Stimulated activated CD8-positive, alpha-beta memory T cell treated with anti-CD3 and anti-CD28 coated beads, Interleukin-4, amount 100 ng/mL, for 1 hour (primary cell): ENCODE measurements at places on chromosomes 3 and 15.

DNA sequence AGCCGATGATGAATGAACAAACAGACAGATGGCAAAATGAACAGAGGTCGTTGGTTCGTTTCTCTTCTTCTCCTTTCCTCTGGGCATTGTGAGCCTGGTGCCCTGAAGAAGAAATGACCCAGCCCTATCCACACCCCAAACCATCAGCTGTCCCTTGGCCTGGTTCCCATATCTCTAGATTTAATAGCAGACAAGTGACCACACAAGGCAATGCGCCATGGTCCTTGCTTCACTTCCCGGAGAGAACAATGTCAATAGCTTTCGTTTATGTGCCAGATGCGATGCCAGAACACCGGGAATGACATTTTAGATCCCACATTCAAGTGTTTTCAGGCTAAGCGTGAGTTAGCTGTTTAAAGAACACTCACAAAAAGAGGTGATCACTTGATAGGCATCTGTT, 17.7 kb downstream of the POC1A start:
- DNase-seq = no peak

- no peak for DNase-seq
Measured at GRCh38 chr3:105238367-105238766, 128.3 kb upstream of the ALCAM start.

- DNase-seq = no peak
Measured at GRCh38 chr3:38139191-38139590, 730 bp downstream of the MYD88 start.

DNA sequence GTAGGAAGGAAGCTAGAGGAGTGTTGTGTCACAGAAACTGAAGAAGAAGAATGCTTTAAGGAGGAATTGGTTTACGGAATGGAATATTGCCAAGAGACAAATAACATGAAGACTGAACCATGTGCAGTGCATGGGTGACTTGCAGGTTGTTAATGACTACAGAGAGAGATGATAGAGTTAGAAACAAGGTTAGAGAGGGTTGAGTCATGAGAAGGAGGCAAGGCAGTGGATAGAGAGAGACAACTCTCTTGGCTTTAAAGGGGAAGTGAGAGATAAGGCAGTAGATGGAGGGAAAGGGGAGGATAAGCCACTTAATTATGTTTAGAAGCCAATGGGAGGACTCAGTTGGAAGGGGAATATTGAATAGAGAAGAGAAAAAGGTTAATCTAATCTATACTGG, 119.3 kb upstream of the CCNL1 start:
- DNase-seq = no peak

GRCh38 chr15:28873585-28874190, 12.1 kb upstream of the APBA2 start:
- DNase-seq = no peak

GRCh38 chr3:81936817-81937216, 175.4 kb upstream of the GBE1 start:
- DNase-seq = no peak

- DNase-seq = no peak
Measured at GRCh38 chr3:67719333-67719732, 64.9 kb upstream of the SUCLG2 start.

DNA sequence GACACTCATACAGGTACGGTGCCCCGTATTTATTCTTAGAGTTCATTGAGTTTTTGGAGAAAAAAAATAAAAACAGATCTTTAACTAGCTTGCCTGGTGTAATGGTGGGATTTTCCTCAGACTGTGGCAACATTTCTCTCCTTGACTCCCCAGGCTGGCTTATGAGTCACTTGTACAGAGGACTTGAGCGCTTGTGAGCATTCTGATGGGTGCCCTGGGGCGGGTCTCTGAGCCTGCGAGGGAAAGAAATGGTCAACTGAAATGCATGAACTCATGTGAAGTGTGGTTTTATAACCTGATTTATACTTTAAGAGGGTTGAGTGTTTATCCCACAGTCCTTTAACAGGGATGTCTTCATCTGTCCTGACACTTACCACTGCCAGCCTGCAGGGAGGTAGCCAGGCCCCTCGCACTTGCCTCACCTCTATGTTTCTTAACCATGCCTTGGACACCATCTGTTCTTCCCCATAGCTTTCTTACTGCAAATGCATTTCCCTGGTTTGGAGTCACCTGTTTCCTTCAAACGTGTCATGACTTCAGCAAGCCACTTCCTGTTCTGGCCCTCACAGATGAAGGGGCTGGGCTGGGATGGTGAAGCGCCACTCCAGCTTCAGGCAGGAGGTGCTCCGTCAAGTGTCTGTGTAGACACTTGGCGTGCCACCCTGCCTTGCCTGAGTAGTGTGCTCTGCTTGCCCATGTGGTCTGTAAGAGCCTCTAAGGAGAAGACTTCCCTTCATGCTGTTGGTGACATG, 118.7 kb downstream of the PDE8A start:
- no peak for DNase-seq

- DNase-seq = no peak
Measured at GRCh38 chr15:59295261-59296001, 77.2 kb downstream of the MYO1E start.

DNA sequence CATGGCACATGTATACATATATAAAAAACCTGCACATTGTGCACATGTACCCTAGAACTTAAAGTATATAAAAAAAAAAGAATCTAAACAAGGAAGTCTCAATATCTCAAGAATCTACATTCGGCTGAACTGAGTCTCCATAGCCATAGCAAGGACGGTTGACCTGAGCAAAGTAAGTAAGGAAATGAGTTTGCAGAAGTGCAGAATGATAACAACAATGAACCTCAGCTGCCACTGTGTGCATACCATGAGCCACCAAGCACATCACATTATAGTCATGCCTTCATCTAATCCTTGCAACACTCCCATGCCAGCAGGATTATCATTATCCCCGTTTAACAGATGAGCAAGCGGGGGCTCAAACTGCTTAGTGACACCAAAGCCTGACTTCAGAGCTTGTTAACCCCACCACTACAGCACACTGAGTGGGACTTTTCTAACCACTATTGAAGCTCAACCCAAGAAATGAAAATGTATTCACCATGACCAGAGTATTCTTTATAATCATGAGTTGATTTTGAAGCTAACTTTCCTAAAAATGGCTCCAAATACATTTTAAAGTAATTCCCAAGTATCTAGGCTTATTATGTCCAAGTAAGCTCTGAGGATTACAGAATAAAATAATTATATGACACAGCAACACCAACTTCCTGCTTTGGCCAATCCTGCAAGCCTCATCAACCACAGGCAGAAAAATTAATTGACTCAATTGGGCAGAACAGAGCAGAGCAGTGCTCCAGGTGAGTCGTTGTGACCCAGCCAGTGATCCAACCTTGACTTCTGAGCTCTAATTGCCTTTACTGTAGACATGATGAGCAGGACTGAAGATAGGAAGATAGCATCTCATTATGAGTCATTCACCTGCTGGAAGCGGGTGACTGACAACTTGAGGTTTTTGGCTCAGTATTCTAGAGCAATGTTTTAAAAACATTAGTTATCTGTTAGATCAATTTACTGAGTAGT, 47.3 kb upstream of the IL12A start:
- no peak for DNase-seq

- no peak for DNase-seq
Measured at GRCh38 chr3:129485721-129486663, 42.4 kb upstream of the RHO start.

GRCh38 chr15:70753101-70753829, 10.1 kb downstream of the UACA start:
- DNase-seq = no peak

GRCh38 chr3:5190147-5190791, 2.8 kb downstream of the EDEM1 start:
- DNase-seq = no peak

DNA sequence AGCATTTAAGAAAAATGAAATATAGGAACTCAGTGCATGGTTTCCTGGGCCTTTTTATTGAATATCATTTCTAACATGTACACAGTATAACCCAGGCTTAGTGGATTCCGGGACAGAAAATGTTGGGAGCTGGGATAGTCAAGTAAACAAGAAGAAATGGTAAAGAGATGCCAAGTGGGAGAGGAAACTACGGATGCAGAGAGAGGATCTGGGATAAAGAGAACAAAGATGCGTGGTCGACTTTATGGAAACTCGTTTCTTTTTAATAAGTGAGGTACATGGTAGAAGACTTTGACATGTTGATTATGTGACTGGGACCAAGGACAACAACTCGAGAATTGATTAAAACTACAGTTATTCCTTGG, 1.2 kb upstream of the GPR176 start:
- DNase-seq = no peak

GRCh38 chr3:31610700-31611275, 78.1 kb downstream of the STT3B start:
- no peak for DNase-seq

DNA sequence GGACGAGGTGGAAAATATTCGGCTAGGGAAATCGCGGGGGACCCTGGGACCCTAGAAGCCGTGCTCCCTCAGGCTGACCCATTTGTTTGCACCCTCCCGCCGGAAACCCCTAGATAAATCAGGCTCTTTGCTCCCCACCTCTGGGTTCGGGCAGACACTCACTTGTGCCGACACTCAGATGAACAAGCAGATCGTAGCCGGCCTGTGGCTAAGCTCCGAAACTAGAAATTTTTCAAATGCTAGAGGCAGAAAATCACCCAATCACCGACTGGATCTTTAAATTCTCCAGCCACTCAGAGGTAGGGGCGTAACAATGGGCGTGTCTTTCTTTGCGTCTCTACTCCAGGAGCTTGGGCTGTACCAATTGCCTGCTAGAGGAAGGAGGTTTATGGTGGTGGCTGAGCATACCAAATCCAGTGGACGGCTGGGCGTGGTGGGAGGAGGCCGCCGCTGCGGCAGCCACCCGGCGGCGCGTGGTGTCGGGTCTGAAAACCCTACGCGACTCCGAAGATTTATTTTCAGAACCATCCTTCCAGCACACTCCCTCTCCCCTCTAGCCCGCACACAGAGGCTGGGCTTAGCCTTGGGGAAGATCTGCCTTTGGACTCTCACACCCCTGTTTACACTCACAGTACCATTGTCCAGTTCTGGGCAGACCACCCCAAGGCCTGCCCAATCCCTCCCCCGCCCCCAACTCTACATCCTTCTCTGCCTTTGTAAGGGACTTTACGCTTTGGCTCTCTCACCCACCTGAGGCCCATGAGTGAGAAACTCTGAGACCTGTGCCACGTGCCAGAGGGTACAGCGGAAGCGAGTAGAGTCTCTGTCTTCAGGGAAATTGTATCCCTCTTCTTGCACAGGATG, at the start of gene PIF1:
Gene PIF1, minus strand, starts transcription at position 217 of the 864 bp plus-strand sequence. CDS start 1,312 bp downstream, outside the sequence.
- DNase-seq = peak; percentile 71

- no peak for DNase-seq
Measured at GRCh38 chr15:96893159-96893906, 562.8 kb downstream of the NR2F2 start.

DNA sequence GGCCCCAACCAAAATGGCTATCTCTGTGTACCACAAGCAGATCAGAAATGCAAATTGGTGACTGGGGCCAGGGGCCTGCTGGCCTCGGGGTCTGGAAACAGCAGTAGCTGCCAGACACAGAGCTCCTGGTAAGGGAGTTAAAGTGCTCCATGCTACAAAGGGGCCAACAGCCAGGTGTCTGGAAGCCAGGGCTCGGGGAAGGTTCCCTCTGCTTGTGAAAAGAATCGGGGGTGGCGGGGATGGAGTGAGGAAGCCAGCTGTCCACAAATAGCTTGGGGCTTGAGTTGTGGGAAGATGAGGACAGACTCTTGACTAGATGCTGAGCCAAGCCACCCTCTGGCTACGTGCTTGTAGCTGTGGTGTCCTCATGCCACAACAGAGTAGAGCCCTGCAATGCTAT, 39.3 kb downstream of the CHRD start:
- DNase-seq = no peak

DNA sequence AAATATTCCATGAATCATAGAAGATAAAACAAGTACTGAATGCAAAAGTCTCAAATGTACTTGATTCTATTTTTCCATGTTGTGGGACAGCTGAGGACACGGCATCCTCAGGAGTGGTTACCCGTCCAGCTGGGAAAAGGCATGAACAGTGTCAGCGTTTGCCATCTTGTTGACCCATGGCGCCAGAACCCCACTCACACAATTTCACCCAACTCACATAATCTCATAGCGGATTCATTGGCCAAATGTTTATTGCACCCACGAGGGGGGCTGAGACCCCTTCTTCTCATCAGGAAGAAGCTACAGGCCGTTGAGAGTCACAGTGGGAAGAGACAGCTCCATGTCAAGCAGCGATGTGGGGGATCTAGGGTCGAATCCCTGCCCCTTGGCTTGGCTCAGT, 72.9 kb downstream of the OCA2 start:
- DNase-seq = no peak

GRCh38 chr15:26615927-26616302, 157.0 kb downstream of the GABRB3 start:
- no peak for DNase-seq

- DNase-seq = no peak
Measured at GRCh38 chr15:85828874-85829273, 34.1 kb upstream of the KLHL25 start.

DNA sequence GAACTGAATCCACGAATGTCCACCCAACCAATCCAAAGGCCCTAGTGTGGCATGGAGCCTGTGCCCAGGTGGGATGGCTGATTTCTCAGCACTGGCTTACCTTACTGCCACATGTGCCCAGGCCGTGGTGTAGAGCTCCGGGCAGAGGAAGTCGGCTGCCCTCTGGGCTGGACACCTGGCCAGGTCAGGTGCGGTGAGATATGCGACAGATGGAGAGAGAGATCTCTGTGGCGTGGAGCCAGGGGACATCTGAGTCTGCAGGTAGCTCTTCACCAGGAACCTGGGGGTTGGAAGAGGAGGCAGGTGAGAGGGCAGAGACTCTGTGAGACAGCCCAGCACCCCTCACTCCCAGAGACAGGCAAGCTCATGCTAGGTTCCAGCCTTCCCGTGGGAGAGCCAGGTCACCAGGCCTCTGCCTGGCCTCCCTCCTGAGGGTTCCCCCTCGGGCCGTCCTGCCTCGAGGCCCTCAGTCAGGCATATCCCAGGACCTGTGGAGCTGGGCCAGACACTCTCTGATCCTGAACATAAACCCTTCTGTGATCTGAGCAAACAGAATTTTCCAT, 12.6 kb downstream of the ACOX2 start:
- no peak for DNase-seq

DNA sequence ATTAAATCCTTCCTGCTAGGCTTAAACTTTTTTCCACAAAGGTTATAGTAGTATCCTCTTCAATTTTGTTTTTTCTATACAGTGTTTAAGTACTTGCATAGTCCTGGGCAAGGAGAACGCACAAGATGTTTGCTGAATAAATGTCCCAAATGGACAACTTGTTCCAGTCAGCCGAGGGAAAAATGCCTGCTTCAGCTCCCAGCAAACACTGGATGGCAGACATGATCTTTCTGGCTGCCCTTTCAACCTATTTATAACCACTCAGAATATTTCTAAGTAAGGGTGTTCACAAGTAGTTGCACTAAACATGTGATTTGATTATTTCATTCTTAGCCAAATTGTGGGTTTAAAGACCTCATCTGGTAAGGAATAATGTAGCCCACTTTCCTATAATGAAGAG, 29.8 kb downstream of the GNB4 start:
- no peak for DNase-seq

DNA sequence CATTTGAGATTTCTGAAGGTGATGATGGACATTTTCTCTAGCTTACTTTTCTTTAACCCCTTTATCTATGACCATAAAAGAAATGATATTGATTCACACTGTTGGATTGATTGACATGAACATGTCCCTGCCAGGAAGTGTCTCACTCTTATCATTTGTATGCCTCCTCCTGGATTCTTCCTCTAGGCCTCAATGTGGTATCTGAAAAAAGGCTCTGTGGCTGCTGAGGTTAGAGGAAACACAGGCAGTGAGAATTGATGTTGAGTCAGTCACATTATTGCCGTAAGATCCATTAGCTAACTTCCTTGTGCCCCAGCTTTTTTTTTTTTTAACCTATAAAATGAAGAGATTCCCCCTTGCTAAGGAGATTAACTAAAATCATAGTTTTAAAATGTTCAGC, 8.0 kb upstream of the THRB start:
- no peak for DNase-seq

GRCh38 chr3:130729154-130729553, 17.5 kb downstream of the PIK3R4 start:
- no peak for DNase-seq
